ENCODE measurements at places on chromosomes 3 and 15. TPM values are rescaled to one million over a fixed set of nuclear protein-coding genes. Genes with fewer than 3 reads are reported as not detected.

The SLC51A gene
- not detected for total RNA-seq

The DUOXA2 gene
- not detected for total RNA-seq

DNA sequence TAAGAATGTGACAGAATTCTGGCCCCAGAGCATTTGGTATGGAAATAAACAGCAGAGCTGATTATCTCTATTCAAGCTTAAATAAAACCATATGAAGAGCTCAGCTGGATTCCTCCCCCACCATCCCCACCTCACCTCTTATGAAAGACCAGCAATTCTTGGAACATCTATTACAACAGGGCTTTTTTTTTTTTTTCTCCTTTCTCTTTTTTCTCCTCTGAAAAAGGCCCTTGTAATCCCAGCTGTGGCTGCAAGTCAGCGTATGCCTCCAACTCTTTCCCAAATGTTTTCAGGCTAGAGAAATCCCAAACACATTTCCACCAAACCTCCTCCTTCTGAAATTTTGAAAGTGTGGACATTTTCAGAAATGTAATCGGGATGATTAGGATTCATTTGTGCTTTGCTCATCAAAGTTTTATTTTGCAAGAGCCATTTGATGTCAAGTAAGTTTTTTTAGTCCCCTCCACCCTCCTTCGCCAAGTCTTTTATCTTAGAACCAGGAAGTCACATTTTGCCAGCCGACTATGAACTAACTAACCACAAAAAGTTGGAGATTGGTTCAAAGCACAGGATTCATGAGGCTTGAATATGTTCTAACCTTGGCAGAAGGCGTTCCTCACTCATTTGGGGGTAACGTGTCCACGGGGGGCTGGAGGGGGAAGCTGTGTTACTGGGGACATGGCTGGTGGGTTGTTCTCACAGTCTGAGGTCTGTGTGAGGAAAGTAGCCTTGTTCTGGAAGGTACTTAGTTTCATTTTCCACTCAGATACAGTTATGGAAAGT, 142.0 kb upstream of the PDZRN3 start:
- DNase-seq: no peak

DNA sequence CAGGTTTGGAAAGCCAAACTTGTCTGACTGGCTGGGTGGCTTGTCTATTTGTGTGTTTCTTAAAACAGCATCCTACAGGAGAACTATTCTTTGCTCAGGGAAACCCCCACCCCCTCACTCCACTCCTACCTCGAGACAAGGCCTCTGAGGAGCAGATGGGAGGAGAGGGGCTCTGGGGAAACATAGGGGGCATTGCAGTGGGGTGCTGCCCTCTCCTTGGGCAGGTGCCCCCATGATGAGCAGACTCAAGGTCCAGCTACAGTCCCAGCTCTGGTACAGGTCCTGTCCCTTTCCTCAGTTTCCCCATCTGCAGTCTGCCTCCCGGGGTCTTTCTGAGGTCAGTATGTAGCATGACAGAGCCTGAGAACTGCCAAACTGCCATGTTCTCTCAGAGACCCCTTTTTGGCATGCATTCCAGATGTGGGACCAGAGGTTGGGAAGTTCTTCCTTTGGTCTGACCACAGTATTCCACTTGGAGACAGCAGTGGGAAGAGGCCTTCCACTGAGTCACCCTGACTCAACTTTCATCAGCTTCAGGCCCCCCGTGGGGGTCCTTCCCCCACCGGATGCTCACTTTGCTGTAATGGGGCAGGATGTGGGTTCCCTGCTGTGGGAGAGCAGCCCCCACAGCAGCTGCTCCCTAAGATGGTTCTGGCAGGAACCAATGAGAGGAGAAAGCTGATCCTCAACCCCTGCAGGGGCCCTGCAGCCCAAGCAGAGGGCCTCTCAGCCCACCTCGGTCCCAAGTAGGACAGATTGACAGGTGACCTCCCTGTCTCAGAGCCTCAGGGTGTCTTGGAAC, 32.3 kb upstream of the CYP11A1 start:
- no peak for DNase-seq

DNA sequence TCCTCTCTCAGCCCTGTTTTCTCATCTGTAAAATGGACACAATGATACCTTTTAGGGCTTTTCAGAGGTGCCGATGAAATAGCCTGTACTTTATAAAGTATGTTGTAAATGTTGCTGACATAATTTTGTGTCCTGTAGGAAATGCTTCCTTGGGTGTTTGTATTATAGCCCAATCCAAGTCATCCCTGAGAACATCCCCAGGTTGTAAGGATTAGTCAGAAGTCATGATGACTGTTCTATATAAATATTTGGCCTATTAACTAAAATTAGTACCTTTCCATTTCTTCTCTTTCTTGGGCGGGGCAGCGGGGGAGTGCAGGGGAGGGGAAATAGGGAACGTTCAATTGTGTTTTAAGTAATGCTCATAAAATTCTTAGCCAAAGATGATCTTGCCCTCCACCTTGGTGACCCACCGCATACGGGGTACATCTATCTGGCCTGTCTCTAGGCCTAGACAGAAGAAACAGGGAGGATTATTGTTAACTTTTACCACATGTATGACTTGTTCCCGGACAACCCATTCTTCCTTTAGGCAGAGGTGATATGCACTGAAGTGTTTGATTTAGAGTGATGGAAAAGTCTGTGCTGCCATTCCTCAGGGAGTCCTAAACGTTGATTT, 120.7 kb downstream of the VGLL4 start:
- DNase-seq: peak; percentile 70

GRCh38 chr3:49929291-49930167, at the start of gene MON1A:
Gene MON1A, minus strand, starts transcription at chr3:49929811. Its CDS starts 16,465 bp downstream, at chr3:49913346.
- peak; percentile 65 for DNase-seq

The RLBP1 gene
- total RNA-seq: not detected

Measured in foreskin keratinocyte (primary cell).